Choroid plexus epithelial cell (primary cell): ENCODE measurements at places on chromosomes 11 and 22.

DNA sequence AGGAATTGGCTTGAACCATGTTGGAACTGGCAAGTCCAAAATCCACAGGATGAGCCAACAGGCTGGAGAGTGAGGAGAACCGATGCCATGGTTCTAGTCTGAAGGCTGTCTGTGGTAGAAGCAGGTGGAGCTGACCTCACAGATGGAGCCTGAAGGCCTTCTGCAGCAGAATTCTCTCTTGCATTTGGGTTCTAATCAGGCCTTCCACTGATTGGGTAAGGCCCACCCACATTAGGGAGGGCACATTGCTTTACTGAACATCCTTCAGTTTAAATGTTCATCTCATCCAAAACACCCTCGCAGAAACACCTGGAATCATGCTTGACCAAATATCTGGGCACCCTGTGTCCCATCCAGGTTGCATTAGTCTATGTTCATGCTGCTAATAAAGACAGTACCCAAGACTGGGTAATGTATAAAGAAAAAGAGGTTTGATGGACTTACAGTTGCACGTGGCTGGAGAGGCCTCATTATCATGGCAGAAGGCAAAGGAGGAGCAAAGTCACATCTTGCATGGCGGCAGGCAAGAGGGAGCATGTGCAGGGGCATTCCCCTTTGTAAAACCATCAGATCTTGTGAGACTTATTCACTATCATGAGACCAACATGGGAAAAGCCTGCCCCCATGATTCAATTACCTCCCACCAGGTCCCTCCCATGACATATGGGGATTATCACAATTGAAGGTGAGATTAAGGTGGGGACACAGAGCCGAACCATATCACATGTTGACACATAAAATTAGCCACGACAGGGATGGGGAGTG is 15.9 kb downstream of the SMIM38 start:
- no peak for DNase-seq

DNA sequence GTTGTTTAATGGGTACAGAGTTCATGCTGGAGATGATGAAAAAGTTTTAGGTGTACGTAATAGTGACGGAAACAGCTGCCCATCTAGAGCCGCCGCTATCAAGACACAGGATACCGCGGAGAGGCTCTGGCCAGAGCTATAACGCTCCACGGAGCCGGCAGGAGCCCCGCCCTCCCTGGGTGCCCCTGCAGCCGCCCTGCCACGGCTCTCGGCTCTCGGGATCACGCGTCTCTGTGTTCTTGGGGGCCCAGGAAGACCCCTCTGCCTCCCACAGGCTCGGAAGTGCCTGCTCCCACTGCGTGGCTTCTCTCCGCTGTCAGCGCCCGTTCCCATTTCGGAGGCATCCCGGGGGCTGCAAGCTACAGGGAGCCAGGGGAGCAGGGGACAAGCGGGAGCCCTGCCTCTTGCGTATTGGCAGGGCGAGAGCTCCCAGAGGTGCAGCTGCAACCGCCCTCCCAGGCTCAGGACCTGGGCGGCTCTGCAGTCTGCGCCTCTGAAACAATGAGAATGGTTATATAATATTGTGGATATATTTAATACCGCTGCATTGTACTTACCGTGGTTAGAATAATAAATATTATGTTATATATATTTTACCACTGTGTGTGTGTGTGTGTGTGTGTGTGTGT is 13.7 kb downstream of the GLYATL2 start:
- no peak for DNase-seq

DNA sequence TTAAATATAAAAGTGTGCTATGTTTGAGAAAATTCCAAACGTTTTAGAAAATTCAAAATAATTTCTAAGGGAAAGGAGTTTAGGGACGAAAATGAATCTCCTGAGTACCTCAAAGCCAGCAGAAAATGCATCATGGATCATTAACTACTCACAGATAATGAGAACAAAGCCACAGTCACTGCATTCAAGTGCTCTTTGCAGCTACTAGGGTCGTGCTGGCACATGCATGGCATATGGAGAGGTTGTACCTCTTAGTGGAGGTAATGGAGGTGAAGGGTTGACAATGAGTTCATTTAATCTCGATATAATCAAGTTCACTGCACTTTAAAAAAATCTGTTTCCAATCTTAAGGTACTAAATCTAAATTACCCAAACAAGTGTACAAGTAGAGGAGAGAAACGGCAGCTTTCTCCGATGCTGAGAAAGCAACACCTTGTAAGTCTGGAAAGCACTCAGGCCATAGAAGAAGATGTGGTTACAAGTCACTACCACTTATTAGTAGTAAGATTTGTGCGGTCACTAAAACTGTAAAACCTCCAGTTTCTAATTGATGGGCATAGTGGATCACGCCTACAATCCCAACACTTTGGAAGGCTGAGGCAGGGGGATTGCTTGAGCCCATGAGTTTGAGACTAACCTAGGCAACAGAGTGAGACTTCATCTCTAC is 261.1 kb upstream of the ANO3 start:
- no peak for DNase-seq

- peak; percentile 9 for DNase-seq
Observed at GRCh38 chr22:45008751-45009605, 827 bp downstream of the PHF21B start.

DNA sequence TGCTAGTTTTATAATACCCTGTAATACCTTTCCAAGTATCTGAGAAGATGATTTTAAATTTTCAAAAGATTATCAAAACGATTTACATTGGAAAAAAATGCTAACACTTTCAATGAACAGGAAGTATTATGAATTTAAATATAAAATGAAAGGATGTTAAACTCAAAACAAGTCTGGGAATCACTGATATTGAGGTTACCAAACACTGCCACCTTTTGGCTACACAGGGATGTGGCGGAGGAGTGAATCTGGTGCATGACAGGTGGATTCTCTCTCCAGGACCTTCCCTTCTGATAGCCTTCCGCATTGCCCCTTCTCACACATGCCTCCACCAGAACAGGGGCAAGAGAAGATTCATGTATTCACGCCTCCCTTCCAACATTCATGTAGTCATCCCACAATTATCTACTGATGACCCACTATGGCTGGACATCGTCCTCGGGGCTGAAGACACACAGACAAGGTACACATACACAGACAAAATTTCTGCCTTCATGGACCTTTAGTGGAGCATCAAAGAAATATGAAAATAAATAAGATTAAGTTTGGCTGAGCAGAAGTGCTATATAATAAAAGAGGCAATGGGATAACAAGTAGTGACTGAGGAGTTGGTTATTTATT is 34.7 kb downstream of the ATG16L2 start:
- DNase-seq = peak; percentile 74

DNA sequence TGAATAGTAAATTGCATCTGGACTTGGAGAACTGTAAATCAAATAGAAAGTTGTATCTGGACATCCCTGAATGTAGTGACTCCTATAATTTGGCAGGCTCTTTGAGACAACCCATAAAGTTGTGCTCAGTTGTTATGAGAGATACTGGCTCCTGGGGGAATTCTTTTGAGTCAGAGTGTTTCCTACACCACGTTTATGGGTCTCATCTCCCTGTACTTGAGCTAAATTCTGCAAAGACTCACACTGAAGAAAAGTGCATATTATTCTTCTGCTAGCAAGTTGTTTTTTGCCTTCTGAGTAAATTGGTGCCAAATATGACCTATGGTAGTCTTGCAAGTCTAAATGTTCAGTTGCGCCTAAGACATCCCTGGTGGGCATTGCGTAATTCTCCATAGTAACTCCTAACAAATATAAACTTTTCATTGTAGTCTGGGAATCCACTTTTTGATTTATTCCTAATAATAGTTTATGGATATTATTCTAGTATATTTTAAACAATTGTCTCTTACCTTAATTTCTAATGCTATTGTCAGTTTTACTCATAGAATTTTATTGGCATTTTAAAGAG is 5.0 kb downstream of the ZNF215 start:
- DNase-seq = peak; percentile 47

DNA sequence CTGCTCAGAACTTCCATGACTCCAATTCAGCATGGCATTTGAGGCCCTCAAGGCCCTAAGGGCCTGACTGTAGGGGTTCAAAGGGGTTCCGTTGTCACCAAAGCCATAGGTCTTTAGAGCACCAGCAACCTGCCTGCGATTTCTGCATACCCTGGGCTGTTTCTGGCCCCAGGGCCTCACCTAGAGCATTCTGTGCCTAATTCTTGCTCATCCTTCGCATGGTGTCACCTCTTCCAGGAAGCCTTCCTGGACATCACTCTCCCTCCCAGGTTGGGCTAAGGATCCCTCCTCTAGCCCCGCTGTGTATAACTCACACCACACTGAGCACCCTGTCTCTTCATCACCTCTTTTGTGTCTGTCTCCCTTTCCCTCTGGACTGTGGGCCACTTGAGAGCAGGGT is 194.3 kb downstream of the CEP164 start:
- no peak for DNase-seq

DNA sequence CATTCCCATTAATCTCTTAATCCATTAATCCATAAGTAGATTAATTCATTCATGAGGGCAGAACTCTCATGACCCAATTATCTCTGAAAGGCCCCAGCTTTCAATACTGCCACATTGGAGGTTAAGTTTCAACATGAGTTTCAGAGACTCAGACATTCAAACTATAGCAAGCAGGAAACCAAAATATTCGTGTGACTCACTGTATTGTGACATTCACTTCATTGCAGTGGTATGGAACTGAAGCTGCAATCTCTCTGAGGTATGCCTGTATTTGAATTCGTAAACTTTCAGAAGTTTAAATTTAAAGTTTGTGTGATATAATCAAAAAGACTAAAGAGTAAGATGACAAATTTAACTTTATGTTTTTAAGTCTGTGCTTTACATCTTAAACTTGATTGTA is 2.9 kb upstream of the OR52J3 start:
- DNase-seq = peak; percentile 48

- peak; percentile 97 for DNase-seq
Observed at GRCh38 chr11:57424792-57425564, 1.9 kb downstream of the SLC43A3 start.

GRCh38 chr11:20489948-20490347 is 102.4 kb downstream of the PRMT3 start:
- DNase-seq = no peak

- peak; percentile 75 for DNase-seq
Observed at GRCh38 chr11:96311120-96311568, 31.9 kb downstream of the MAML2 start.

- no peak for DNase-seq
Observed at GRCh38 chr11:72202571-72202970, 10.6 kb downstream of the FOLR1 start.

- DNase-seq = no peak
Observed at GRCh38 chr11:115912484-115912945, 408.3 kb upstream of the CADM1 start.

DNA sequence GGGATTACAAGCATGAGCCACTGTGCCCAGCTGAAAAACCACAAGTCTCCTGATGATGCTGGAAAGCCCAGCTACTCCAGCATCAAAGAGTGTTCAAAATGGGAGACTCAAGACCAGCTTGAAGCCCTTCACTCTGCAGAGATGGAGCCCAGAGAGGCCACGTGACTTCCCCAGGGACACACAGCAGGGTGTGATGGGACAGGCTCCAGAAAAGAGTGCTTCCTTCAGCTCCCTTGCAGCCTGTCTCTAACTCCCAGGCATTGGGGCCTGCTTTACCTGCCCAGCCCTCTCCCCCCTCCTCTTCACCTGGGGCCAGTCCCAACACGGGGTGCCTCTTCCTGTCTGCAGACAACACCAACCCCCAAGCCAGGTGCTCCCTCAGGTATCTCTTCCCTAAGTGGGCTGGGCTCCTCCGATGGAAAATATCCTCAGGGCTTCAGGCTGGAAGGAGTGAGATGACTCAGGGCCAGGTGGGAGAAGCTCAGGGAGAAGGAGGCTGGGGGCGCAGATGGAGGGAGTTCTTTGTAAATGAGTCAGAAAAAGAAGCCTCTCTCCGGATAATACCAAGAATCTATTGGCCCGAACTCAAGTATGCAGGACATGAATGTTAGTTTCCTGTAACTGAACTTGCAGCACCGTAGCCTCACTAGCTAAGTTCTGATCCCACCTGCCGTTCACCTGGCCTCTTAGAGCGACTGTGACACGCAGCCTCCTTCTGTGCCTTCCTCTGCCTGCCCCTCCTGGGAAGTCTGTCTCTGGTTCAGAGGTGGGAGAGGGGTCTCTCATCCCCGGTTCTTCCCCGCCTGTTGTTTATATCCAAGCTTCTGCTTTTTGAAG is 326.6 kb downstream of the MN1 start:
- DNase-seq = peak; percentile 97

DNA sequence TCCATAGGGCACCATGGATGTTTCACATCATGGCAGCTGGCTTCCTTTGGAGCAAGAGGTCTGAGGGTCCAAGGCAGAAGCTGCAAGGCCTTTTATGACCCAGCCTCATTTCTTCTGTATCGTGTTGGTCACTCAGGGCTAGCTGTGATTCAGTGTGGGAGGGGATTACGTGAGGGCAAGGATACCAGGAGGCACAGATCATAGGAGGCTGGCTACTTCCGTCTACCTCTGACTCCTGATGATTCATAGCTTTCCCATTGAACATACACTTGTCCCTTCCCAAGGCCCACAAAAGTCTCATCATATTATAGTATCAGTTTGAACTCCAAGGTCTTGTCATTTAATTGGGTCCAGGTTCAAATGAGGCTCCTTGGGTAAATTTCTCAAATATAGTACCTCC is 135.3 kb upstream of the ZBED5 start:
- no peak for DNase-seq

DNA sequence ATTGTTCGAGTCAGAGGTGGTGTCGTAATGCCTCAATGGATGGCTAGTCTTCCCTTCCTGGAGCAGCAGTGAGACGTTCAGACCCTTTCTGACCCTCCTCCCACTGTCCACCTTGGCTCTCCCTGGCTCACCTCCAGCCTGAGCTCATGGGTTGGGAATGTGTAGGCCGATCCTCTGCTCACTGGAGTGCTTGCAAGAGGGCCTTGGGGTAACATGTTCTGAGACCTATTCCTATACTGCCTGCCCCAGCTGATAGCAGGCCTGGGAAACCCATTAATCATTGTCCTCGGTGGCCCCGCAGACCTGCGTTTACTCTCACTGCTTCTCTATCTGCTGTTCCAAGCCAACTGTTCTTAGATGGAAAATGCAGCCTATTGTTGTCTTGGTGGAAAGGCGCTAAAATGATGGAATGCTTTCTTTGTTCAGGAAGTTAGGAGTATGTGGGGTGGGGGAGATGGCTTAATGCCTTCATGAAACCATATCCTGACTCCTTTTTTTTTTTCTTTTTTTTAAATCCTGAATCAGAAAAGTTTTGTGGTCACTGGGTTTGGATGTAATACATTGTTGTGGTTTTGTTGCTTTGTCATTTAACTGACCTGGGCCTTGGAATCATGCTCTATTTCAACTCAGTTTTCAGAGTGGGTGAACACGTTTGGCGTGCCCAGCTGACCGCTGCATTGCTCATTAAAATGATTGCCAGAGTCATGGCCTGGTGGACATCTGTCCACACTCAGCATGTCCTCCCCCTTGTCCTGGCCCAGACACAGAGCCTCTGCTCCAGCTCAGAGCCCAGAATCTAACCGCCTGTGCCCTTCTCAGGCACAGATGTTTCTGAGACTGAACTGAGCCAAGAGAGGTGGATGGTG is 72.5 kb downstream of the MICAL2 start:
- peak; percentile 94 for DNase-seq
